GM12864 (cell line): ENCODE measurements at places on chromosomes 3 and 15.

- no peak for DNase-seq
Observed at GRCh38 chr3:71438071-71438685, 145.3 kb downstream of the FOXP1 start.

GRCh38 chr3:9678493-9678892, 25.1 kb upstream of the CPNE9 start:
- DNase-seq: no peak

DNA sequence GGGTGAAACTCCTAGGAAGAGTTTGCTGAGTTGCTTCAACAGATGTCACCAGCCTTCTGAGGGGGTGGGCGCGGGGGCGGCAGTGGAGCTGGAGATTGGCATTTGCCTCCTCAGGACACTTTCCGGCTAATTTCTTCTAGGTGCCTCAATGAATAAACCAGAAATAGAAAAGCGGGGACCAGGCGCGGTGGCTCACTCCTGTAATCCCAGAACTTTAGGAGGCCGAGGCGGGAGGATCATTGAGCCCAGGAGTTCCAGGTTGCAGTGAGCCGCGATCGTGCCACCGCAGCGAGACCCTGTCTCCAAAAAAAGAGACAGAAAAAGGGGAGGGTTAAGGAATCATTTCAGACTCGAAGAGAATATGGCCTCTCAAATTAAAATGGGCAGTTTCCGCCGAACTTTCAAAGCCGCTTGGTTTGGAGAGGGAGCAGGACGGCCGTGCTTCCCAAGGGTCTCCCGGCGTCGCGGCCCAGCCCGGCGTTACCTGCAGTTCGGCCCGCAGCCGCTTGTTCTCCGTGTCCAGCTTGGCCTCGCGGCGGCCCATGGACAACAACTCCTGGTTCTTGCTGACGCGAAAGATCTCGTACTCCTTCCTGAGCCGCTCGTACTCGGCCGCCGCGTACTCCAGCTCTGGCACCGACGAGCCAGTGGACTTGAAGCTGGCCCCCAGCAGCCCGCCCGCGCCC, 587 bp downstream of the NPHP3 start:
- DNase-seq: no peak

DNA sequence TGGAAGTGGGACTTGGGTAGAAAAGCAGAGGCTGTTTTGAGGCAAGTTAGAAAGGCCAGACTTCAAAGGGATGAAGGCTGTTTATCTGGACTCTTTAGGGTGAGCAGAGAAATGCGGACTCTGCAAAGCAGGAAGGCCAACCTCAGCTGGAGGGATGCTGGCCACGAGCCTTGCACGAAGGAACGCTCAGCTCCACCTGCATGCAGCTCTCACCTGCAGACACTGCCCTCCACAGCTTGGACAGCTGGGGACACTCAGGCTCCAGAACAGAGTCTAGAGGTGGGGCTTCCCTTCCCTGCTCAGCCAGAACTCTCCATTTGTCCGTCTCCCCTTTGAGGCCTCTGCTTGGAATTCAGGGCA, 229.7 kb downstream of the ADAMTS17 start:
- no peak for DNase-seq

DNA sequence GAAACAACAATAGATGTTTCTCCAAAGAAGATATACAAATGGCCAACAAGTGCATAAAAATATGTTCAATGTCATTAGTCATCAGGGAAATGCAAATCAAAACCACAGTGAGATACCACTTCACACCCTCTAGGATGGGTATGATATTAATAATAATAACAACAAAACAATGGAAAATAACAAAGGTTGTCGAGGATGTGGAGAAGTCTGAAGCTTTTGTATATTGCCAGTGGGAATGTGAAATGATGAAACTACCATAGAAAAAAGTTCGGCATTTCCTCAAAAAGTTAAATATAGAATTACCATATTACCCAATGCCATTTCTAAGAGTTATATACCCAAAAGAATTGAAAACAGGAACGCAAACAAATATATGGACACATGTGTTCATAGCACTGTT, 10.8 kb downstream of the BHLHE40 start:
- no peak for DNase-seq

DNA sequence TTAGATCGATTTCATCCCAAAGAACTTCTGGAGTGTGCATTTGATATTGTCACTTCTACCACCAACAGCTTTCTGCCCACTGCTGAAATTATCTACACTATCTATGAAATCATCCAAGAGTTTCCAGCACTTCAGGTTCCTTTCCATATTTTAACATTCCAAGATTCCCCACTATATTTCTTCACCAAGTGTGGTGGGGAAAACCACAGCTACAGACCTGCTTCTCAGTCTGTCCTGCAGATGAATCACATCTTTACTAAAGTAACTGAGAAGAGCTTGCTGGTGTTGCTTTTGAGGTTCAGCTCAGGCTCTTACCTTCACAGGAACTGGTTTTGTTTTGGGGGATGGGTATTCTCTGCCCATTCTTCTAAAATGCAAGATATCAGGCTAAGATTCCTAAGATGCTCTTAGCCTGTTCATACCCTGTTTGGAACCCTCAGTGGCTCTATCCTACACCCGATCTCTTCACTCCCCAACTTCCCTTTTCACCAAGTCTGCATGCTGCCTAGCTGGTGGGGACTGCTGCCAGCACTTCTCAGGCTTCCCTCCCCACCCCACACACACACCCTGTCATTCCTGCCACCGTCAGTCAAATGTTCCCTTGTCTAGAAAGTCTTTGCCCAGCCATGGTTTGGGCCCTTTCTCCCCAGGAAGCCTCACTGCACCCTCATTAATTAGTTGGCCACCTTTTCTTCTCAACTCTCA, 30.8 kb downstream of the SRP14 start:
- no peak for DNase-seq

DNA sequence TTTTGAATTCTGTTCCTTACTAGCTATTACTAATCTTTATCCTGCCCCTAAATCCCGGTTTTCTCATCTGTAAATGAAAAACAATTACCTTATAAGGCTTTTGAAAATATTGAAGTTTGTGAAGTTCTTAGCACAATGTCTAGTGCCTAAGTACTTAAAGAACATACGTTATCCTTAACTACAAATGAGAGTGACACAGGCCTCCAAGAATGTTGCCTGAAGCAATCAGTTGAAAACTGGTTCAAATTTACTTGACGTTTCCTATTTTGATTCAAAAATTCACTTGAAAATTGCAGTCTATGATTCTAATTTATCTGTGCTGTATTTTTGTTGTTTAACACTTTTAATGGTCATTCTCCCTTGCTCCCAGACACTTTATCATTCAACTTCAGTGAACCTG, 3.2 kb downstream of the SENP7 start:
- no peak for DNase-seq
